ENCODE measurements at places on chromosomes 4 and X. TPM values are rescaled to one million over a fixed set of nuclear protein-coding genes. Genes with fewer than 3 reads are reported as not detected.

Gene NUDT6
- 1.6 TPM for polyA plus RNA-seq

Gene PLAC8
- polyA plus RNA-seq: 550 TPM

DNA sequence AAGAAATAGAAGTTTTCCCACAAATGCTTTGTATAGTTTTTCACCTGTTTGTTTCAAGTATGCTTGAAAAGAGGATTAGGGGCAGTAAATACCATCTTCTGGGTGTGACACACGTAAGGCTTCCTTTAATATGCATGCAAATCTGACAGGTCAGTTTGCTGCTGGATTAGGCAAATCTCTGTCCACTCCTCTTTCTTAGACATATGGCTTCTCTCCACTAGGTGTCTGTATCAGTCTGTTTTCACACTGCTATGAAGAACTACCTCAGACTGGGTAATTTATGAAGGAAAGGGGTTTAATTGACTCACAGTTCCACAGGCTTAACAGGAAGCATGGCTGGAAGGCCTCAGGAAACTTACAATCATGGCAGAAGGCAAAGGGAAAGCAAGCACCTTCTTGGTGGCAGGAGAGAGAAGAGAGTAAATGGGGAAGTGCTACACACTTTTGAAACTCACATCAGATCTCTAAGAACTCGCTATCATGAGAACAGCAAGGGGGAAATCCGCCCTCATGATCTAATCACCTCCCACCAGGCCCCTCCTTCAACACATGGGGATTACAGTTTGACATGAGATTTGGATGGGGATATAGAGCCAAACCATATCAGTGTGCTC is 66.9 kb downstream of the TAB3 start:
- DNase-seq: no peak

GRCh38 chrX:46737041-46737440 is 21.9 kb downstream of the SLC9A7 start:
- no peak for DNase-seq

All from CD8-positive, alpha-beta memory T cell (primary cell).